HEK293T (cell line): ENCODE measurements at places on chromosomes 2 and 18.

- no peak for DNase-seq
Measured at GRCh38 chr18:57497372-57498294, 62.5 kb downstream of the ONECUT2 start.

DNA sequence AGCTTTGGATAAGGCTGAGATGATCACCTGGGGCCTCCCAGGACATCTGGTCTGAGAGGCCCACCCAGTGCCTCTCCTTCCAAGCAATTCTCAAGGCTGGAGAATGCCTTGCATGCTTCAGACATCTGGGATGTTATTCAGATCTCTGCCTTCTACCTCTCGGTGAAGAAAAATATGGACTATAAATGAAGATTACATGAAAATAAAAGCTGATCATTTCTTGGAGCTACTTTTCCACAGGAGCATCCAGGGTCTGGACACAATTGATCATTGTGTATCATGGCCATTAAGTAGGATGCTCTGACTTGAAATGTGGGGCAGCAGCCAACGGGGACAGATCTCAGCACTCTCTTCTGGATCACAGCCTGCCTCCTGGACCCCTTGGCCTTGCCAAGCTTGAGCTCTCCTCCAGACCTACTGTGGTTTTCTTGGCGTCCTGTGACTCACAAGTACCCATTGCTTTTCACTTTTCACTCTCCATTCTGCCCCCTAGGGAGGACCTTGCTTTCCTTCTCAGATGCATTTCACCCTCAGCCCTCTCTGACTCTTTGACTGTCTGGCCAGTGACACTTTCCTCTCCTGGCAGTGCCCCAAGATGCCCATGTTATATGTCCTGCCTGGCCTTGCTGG, 203.1 kb downstream of the INSIG2 start:
- no peak for DNase-seq

DNA sequence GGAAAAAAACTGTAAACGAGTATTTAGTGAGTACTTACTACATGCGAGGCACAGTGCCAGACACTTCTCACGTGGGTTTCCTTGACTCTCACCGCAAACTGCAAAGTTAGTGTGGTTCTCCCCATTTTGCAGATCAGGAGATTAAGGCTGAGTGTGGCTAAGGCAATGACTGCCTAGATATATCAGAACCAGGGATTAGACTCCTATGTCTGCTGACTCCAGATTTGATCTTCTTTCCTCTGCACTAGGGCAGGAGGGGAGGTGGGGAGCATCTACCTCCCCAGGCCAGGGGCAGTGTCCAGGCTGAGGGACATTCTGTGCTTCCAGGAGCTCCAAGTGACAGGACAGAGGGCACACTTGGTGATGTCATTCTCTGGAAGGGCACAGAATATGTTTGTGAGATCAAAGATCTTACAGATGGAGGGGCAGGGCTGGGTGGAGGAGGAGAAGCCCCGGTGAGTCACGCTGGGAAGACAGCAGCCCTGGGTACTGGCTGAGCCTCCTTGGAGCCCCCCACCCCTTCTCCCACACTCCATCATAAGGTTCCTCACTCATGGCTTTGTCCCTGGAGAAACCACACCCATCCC, 92.4 kb downstream of the RHOB start:
- DNase-seq = no peak

- DNase-seq = peak; percentile 74
Measured at GRCh38 chr2:42089340-42089925, 41.6 kb downstream of the PKDCC start.

GRCh38 chr2:16325016-16325975, 340.3 kb downstream of the CYRIA start:
- DNase-seq = no peak

- DNase-seq = no peak
Measured at GRCh38 chr18:60445341-60445740, 72.8 kb upstream of the MC4R start.

GRCh38 chr2:143558665-143559064, 429.4 kb downstream of the ARHGAP15 start:
- no peak for DNase-seq

DNA sequence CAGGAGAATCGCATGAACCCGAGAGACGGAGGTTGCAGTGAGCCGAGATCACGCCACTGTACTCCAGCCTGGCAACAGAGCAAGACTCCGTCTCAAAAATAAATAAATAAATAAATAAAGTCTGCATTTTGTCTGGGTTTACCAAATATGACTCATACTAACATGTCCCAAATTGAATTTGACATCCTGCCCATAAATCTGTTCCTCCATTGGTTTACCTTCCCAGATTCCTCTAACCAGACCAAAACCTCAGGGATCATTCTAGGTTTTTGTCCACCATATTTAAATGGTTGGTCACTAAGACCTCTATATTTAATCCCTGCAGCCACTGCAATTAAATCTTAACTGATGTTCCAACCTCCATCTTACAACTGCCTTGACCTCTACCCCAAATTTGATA, 150.9 kb downstream of the ATAD2B start:
- DNase-seq = no peak
